Inflammatory macrophage (primary cell): ENCODE measurements at places on chromosomes 2 and 18.

DNA sequence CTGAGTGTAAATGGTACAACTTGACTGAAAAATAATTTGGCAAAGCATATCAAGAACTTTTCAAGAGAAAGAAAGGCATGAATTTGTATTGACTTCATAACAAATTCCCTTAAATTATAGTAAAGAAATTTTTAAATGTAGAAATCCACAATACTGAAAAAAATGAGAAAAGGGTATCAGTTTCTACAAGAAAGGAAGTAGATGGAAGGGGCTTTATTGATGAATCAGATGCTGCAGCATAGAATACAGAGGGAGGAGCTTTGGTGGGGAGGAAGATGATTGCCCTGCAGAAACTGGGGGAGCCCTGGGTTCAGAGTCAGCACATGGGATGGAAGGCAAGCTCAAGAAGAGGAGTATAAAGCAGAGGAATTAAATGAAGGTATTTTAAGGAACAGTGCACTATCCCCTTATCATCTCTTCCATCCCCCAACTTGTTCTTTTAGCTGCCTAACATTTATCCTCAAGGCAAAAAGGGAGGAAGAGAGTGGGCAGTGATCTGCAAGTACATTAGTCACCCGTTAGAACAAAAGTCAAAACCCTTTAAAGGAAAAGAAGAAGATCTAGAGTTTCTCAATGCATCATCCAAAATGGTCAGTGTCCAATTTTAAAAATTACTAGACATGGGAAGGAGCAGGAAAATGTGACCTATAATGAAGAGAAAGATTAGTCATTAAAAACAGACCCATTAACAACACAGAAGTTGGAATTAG, 77.7 kb downstream of the KCTD18 start:
- peak; percentile 34 for DNase-seq

DNA sequence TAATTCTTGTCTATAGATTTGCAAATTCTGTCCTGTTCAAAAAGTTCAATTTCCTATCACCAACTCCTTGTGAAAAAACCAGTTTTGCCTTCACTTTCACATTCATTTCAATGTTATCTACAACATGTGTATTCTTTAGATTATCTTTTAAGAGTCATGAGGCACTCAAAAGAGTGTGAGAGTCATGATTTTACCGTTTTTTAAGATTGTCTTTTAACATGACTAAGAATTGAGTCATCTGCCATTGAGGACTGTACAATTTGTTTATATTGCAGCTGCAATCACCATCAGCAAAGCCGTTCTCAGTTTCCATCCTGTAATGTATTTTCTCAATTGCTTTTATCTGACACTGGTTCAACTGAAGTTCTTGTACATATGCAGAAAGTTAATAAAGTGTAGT, 275.8 kb downstream of the LNPK start:
- no peak for DNase-seq

DNA sequence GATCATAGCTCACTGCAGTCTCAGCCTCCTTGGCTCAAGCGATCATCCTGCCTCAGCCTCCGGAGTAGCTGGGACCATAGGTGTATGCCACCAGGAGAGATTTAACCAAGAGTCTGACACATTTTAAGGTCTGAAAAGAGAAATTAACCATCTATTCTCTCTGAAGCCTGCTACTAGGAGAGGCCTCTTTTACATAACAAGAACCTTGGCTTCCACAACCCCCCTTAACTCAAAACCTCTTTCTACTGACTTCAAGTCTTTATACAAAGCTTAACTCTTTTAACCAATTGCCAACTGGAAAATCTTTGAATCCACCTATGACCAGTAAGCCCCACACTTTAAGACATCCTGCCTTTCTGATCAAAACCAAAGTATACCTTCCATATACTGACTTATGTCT, 279.9 kb upstream of the CELF4 start:
- DNase-seq: no peak

GRCh38 chr2:13413989-13414388, 697.3 kb downstream of the TRIB2 start:
- DNase-seq: no peak

GRCh38 chr2:133389569-133389968, 178.7 kb downstream of the NCKAP5 start:
- DNase-seq: no peak

- DNase-seq: peak; percentile 50
Measured at GRCh38 chr18:13217466-13217961, 1.0 kb upstream of the LDLRAD4 start.
